ENCODE measurements at places on chromosomes 1 and 21.

DNA sequence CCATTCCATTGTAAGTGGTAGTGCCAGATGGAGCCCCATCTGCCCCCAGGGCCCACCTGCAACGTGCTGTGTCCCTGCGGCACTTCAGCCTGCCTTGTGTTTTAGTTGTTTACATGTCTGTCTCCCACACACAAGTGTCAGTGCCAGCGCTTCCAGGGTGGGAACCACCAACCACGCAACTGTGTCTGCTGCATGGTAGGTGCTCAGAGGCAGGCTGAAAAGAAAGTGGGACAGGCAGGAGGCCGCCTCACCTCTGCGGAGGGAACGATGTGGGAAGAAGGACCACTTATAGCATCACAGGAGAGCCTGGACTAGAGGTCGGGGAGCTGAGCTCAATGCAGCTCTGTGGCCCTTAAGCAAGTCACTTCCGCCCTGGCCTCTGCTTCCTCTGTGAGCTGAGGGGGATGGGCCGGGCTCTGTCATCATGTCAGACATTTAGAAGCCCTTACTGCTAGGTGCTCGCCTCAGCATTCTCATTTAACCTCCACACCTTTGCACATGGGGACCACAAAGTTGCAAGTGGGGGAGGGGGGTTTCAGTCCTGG lies 17.9 kb downstream of the SLC9A1 start:
- DNase-seq: peak; percentile 79

DNA sequence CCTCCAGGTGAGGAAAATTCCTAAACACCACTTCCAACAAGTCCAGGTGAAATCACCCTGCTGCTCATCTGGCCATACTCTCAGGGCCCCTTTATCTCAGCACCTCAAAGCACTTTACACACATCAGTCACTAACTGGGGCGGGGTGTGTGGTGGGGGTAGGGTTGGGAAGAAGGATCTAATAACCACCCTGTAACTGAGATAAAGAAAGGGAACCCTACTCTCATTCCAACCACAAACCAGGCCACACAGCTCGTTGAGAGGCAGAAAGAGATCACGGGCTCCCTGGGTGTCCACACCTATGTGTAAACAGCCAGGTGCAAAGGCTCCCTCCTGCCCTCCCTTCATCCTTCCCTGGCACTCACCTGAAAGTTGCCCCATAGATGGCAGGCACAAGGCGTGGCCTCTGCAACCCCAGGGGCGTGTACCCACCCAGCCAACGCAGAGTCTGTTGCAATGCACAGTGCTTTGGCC lies 20.4 kb downstream of the GPR161 start:
- no peak for DNase-seq

- no peak for DNase-seq
Observed at GRCh38 chr1:36148821-36149236, 457 bp downstream of the TRAPPC3 start.

DNA sequence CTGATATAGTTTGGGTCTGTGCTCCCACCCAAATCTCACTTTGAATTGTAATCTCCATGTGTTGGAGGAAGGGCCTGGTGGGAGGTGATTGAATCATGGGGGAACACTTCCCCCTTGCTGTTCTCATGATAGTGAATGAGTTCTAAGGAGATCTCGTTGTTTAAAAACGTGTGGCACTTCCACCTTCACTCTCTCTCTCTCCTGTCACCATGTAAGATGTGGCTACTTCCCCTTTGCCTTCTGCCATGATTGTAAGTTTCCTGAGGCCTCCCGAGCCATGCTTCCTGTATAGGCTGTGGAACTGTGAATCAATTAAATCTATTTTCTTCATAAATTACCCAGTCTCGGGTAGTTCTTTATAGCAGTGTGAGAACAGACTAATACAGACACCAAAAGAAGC lies 40.4 kb downstream of the FRRS1 start:
- no peak for DNase-seq

GRCh38 chr1:43687301-43688108 lies 19.8 kb upstream of the ST3GAL3 start:
- DNase-seq: no peak

DNA sequence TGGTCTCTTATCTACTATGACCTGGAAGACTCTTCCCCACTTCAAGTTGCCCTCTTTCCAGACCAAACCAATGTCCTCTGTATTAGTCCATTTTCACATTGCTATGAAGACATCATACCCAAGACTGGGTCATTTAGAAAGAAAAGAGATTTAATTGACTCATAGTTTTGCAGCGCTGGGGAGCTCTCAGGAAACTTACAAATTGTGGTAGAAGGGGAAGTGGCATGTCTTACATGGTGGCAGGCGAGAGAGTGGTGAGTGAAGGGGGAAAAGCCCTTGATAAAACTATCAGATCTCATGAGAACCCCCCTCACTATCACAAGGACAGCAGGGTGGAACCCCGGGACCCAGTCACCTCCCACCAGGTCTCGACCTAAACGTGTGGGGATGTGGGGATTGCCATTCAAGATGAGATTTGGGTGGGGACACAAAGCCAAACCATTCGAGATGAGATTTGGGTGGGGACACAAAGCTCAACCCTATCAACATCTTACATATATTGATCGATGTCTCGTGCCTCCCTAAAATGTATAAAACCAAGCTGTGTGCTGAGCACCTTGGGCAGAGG lies 14.2 kb upstream of the AGPAT3 start:
- no peak for DNase-seq

- DNase-seq: no peak
Observed at GRCh38 chr1:45796381-45796780, 7.0 kb upstream of the MAST2 start.

DNA sequence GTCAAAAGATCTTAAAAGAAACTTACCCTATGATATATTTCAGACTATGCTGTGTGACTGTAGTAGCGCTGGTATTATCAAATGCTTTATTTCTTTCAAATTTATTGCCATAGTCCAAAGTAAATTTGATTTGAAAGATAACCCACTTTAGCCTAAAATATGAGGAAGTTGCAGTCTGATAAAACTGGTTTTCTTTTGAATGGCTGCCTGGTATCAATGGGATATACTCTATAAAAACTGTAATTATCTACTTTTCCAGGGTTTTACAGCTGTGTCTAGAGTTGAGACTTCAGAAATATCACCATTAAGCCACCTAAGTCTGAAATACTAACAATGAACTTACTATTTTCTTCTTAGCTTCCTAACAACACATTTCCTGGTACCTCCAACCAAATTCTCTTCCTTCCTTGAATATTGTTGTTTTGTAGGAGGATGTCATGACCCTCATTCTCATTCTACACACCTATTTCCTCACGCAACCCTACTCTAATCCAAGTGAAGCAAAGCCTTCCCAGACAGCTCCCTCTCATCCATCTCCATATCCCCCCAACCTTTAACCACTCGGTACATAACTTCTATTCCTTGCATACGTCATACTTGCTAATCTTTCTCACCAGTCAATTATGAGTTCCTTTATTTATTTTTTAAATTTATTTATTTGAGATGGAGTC lies 17.0 kb downstream of the KDM5B start:
- DNase-seq: no peak

DNA sequence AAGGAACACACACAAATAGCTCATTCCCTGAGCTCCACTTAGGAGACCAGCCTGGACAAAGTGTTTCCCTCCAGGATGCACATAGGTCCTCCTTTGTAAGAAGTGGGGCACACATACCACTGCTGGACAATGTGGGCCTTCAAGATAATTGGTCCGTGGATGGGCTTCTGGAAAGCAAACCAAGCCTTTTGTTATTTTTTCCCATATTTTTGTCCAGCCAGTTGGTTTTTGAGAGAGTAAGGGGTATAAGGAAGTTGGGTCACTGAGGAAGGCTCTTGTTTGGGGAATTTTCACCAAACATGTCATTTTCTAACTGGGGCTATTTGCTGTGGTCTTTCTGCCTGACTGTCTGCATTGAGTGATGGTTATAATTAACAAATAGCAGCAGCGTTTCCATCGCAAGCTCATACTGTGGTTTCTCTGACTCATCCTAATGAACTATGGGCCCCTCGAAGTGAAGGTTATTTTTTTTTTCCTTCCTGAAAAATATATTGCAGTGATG lies 306.3 kb upstream of the DUSP10 start:
- DNase-seq: no peak

GRCh38 chr1:65467536-65467935 lies 47.1 kb downstream of the LEPR start:
- DNase-seq: no peak

DNA sequence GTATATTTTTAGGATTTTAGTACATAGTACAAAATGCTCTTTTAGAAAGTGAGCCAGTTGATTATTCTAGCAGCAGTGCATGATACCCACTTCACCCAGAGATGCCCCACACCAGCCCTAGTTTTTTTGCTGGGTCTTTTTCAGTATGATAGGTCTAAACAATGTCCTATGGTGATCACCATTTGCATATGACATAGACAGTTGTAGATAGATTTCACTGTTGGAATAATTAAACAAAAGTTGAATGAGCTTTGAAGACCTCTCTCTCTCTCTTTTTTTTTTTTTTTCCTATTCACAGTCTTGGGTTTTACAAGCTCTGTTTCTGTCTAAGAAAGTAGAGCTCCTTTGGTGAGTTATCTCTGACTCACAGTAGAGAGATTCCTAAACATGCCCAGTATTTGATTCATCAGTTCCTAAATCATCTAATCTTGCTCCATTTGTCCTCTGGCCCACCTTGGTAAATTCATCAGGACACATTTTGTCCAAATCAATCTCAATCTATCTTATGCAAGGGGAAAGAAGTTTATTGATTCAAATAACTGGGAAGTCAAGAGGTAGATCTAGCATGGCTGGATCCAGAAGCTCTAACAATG lies 44.7 kb upstream of the VAV3 start:
- no peak for DNase-seq

Measured in stimulated activated naive CD4-positive, alpha-beta T cell treated with Interleukin-2 at 50 U/mL for 16 hours (primary cell).